ENCODE measurements at places on chromosomes 2 and 18. TPM values are rescaled to one million over a fixed set of nuclear protein-coding genes. Genes with fewer than 3 reads are reported as not detected.

The TMEM247 gene
- total RNA-seq, result 4.7 TPM

The LRP1B gene
- not detected for total RNA-seq

The PPP1R1C gene
- total RNA-seq, result not detected

The LIPG gene
- total RNA-seq, result 1.8 TPM

The ZNF396 gene
- total RNA-seq, result 2.0 TPM

The SF3B6 gene
- 146 TPM for total RNA-seq

The ANKRD62 gene
- 0.44 TPM for total RNA-seq
